ENCODE measurements at places on chromosomes 1 and 21.

DNA sequence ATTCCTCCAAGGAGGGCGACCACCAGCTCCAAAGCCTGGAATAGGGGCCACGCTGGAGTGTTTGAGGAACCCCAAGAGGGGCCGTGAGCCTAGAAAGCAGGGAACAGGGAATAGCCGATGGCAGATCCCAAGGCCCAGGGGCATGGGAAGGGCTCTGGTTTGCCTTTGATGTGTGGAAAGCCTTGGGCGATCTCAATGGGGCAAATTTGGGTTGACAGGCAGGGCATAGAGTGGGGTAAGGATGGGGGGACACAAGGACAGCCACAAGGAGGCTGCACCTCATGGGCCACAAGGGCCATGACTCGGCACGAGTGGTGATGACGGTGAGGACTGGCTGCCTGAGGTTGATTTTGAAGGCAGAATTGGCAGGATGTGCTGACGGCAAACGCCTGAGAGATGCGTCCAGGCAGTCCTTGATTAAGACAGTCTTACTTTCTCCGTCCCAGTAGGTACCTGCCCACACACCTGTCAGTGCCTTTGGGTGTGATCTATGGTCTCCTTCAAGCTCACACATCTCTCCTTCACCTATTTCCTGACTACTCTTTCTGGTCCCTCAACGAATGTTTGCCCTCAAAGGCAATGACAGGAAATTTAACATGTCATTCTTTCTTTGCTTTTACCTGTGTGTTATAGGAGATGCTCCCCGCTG, 2.0 kb upstream of the TMPRSS3 start:
- DNase-seq, result no peak

- DNase-seq, result no peak
These were observed 15.7 kb downstream of the GAS5 start for GRCh38 chr1:173852105-173852504.

GRCh38 chr1:196577386-196577785, 30.9 kb downstream of the KCNT2 start:
- DNase-seq, result no peak

- no peak for DNase-seq
These were observed 61.3 kb downstream of the XKR8 start for GRCh38 chr1:28021064-28021463.

GRCh38 chr1:3055051-3055450, 14.0 kb upstream of the PRDM16 start:
- no peak for DNase-seq

GRCh38 chr1:229217716-229218115, 53.2 kb upstream of the RAB4A start:
- DNase-seq, result no peak

GRCh38 chr1:48049823-48050535, 52.8 kb upstream of the TRABD2B start:
- no peak for DNase-seq

GRCh38 chr21:28181730-28182129, 810.9 kb downstream of the LTN1 start:
- DNase-seq, result no peak

GRCh38 chr1:204104331-204105130, 31.6 kb downstream of the SOX13 start:
- DNase-seq, result peak; percentile 41

DNA sequence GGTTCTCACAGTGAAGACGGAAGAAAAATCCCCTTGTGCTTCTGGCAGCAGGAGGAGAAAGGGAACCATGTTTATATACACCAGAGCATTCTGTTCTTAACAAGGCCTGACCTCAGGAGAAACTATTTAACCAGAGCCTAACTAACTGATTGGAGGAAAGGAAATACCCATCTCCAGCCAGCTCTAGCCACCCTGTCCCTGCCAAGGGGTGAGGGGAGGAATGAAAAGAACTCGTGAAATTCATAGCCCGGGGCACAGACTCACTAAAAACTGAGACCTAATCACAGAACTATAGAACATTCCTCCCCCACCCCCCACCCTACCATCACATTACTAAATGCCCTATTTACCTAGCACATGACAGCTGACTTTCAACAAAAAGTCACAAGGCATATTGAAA, 65.0 kb downstream of the KCNH1 start:
- DNase-seq, result no peak

GRCh38 chr1:152186556-152187285, 27.7 kb upstream of the RPTN start:
- no peak for DNase-seq

DNA sequence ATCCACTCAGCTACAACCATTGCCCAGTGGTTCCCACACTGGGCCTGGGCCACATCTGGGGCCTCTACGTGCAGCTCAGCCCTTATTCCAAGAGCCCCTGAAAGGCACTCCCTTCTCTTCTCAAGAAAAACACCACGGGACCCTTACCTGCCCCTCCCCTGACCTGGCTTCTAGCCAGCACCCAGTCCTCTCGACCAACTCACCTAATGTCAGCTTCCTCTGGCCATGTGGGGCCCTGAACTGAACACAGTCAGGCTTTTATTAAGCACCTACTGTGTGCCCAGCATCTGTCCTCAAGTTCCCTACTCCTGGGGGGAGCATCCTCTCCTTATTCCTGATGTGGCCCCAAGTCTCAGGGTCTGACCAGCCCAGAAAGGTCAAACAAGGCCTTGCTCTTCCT, 208.4 kb downstream of the MATN1 start:
- DNase-seq, result no peak

DNA sequence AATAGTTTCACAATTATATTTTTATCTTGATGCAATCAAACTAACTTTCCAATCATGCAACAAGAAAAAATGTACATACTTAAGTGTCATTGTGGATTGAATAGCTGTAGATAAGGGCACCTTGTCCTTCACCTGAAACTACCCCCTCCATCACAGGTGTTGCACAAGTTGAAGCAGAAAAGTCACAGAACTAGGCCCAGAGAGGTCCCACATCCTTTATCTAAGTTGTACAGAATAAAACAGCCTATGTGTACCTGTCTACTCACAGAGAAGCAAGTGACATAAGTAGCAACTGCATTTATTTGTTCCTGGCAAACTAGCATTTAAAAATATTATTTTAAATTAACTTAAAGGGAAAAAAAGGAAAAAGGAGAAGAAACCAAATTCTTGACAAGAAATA, 256.8 kb downstream of the FAF1 start:
- no peak for DNase-seq

DNA sequence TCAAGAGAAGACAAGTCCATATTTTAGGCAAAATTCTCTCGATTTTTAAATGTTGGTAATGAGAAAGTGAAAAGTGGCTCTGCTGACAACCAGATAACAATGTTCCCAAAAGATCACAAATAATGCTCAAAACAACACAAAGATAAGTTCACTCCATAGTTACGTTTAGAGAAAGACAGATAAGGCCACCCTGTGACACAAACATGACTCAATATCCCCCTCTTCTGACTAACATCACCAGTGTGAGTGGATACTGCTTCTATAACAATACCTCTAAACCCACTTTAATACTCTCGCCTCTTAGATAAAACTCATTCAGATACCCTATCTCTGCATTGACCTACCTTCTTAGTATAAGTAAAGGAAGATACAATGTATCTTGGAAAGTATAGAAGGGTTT, 51.2 kb upstream of the RGS7 start:
- no peak for DNase-seq

DNA sequence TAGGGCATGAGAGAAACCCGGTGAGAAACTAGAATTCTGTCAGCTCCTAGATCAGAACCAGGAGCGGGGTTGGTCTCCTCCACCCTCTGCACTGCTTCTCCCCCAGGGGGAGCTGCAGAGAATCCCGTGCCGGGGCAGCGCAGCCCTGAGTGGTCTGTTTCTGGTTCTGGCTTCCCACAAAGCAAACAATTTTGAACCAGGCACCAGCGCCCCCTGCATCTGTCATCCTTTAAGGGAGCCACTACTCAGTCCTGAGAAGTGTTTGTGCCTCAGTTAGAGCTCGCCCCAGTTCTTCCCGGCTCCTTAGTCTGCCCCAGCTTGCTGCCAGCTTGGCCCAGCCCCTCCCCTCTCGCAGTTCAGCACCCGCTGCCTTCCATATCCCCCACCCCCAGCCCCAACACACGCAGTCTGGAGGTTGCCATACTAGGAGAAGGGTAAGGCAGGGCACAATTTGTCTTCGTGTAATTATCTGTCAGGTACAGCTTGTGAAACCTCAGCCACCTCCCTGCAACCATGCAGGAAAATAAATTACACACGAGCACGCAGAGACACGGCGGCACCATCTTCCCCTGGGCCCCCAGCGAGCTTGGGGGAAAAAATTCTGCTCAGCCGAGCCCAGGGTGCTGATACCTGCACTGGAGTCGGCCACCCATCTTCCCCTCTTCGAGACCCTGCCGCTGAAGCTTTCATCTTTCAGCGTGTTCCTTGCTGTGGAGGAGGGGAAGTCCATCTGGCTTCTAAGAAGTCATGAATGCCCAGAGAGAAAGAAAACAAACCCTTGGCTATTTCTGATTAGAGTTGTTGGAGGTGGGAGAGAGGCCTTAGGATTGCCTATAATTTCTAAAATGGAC, 62.6 kb upstream of the CD1D start:
- DNase-seq, result peak; percentile 44

DNA sequence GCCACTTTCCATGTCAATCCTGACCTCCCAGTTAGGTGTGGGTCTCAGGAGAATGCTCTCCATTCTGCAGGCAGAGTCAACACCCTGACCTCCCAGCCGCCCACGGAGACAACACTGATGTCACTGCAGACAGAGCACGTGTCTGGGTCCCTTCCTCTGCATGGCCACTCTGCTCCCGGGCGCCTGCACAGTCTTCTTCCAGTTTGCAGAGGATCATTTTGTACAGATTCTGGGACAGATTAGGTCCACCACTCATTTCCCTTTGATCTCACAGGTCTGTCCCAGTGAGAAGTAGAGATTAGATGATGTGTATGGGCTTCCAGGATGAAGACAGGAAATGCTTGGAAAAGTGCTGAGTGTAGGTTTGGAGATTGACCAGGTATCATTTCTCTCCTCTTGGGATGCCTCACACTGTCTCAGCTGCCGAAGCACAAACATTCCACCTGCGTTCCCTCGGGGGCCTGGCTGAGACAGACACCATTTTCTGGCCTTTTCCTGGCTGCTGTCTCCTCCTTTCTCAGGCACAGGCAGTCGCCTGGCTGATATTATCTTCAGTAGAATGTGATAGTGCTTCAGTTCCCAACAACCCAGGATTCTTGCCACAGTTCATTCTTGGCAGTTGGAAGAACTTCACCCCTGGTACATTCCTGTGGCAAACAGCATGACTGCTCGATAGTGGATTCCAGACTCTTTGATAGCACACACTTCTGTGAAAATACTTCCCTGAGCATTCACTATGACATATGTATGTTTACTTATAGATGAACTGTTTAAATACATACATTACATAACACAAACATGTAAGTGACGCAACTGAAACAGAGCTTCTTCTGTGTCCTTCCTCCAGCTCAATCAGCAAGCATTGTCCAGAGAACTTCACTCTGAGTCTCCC, 7.9 kb downstream of the MYBPHL start:
- DNase-seq, result peak; percentile 25
